ENCODE measurements at places on chromosomes 2 and 18. TPM values are rescaled to one million over a fixed set of nuclear protein-coding genes. Genes with fewer than 3 reads are reported as not detected.

IL36G gene
- total RNA-seq, result not detected

DNA sequence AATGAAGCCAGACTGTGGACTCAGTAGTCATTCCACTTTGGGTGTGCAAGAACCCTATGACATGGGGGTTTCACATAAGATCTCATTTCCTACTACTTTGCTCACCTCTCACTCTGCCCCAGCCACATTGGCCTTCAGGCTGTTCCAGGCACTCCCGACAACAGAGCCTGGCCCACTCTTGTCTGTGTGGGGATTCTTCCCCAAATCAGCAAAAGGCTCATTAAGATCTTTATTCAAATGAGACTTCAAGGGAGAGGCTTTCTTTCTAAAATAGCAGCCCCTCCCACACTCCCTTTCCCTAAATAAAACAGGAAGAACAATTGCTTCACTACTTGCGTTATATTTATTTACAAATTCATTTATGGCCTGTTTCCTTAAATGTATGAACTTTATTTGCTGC is 3.5 kb upstream of the CDC42EP3 start:
- no peak for DNase-seq

- DNase-seq, result no peak
Observed at GRCh38 chr2:46169467-46169866, 127.7 kb upstream of the EPAS1 start.

- no peak for DNase-seq
Observed at GRCh38 chr2:172969166-172969565, 106.5 kb upstream of the MAP3K20 start.

Measured in K562 (cell line).